ENCODE measurements at places on chromosomes 13 and 19. TPM values are rescaled to one million over a fixed set of nuclear protein-coding genes. Genes with fewer than 3 reads are reported as not detected.

The CDX2 gene
- not detected for total RNA-seq

The IQCN gene
- total RNA-seq: 16.6 TPM

The ALOX5AP gene
- 32.1 TPM for total RNA-seq

The SOX21 gene
- total RNA-seq: not detected

The DCT gene
- total RNA-seq: 0.64 TPM

The ZNF837 gene
- total RNA-seq: 1.3 TPM

The POU2F2 gene
- 1.6 TPM for total RNA-seq

The HRC gene
- 1.3 TPM for total RNA-seq

The MIA gene
- total RNA-seq: not detected

The TEX29 gene
- not detected for total RNA-seq

- DNase-seq: no peak
Measured at GRCh38 chr13:51937320-51938290, 73.6 kb downstream of the ATP7B start.

DNA sequence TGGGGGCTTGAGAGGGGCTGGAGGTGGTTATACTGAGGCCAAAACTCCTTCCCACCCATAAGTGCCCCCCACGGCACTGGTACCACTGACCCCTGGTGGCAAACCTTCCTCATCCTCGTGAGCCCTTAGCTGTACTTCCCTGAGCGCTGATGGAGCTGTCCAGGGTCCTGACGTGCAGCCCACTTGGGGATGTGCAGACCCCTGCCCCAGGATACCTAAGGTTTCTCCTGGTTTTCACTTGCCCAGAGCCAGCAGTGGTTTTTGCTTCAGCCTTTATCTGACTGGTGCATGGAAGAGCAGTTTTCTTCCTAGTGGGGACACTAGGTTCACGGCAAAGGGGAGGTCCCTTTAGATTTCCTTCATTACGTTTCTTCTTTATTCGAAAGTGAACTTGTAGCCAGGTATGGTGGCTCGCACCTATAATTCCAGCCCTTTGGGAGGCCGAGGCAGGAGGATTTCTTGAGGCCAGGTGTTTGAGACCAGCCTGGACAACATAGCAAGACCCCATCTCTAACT, 28.7 kb upstream of the KCTD15 start:
- DNase-seq: no peak

GRCh38 chr13:94079876-94080275, 399.6 kb downstream of the DCT start:
- DNase-seq: no peak

GRCh38 chr19:42343344-42344110, 18.1 kb downstream of the MEGF8 start:
- DNase-seq: no peak

DNA sequence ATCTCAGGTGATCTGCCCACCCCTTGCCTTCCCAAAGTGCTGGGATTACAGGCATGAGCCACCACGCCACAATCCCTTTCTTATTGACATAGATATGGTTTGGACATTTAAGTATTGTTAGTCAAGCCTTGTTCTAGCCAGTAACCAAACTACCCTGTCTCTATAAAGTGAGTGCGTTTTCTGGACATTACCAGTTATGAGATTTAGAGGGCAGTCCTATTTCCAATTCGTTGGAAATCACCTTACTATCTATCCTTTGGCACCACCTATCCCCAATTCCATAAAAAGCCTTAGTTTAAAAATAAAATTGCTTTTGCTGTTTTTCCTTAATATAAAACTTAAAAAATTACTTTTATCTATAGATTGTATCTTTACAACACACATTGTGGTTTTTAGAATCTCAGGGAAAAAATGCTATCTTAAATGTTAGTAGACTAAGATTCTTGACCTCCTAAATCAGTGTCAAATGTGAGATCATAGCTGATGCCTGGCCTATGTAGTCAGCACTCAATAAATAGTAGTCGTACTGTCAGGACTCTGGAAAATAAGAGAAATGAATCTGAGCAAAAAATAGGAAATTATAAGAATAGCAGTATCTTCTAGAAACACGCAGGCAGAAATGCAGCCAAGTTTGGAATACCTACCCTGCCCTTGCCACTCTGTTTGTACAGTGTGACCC, 57.0 kb downstream of the NUFIP1 start:
- DNase-seq: no peak

DNA sequence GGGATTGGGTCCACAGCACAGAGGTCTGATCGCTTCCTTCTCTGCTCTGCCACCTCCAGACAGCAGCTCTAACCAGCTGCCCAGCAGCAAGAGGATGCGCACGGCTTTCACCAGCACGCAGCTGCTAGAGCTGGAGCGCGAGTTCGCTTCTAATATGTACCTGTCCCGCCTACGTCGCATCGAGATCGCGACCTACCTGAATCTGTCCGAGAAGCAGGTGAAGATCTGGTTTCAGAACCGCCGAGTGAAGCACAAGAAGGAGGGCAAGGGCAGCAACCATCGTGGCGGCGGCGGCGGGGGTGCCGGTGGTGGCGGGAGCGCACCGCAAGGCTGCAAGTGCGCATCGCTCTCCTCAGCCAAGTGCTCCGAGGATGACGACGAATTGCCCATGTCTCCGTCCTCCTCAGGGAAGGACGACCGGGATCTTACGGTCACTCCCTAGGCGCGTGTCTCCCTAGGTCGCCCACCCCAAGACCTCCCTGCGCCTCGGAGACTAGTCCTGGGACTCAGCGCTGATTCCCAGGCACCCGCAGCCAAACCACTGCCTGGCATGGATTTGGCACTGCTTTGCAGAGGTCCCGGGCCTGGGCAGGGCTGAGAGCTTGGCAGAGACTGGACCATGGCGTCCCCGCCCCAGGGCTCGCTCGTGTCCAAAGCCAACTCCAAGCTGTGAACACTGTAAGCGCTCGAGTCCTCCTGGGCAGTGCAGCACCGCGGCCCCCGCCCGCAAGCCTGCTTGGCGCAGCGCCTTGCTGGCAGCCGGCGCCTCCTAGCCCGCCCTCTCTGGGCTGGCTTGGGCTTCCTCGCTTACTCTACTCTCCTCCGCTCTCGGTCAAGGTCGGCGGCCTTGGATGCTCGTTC, 1.5 kb downstream of the GSX1 start:
- no peak for DNase-seq

- DNase-seq: no peak
Measured at GRCh38 chr13:71860547-71861138, 6.4 kb downstream of the DACH1 start.

- DNase-seq: no peak
Measured at GRCh38 chr19:33063753-33064457, 783 bp downstream of the RHPN2 start.

DNA sequence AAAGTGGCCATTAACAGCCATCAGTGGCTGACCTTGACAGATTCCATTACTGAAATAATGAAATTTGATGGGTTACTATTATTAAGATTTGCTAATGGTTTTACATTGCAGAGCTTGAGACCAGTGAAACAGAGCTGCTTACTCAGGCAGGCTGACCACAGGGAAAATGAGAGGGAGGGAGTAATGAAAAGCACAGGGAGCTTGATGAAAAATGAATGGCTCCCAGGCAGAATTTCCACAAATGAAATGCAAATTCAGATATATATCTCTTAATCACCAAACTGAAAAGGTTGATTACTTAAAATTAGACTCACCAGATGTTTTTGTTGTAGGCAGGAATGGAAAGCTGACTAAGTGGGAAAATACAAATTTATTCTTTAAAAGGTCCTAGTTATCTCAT, 36.1 kb downstream of the HTR2A start:
- no peak for DNase-seq

DNA sequence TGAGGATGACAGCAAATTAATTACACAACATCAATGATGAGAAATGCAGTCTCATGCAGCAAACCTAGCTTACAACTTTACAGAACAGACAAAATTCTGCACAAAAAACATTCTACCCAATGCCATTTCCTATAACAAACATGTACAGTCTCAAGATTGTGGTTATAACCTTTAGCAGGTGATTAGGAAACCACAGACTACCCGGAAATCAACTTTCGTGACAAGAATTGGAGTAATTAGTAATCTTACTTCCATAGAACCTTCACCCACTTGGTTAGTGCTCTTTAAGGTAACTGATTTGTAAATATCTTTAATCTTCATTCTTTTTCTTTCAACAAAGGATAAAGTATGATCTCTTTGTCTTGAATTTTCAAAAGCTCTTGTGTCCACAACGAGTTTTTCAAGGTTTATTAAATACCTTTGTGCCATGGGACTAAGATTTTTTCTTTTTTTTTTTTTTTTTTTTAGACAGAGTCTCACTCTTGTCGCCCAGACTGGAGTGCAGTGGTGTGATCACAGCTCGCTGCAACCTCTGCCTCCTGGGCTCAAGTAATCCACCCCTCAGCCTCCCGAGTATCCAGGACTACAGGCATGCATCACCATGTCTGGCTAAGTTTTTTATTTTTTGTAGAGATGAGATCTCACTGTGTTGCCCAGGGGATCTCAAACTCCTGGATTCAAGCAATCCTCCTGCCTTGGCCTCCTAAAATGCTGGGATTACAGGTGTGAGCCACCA, 78.8 kb downstream of the MAP4K1 start:
- DNase-seq: no peak

DNA sequence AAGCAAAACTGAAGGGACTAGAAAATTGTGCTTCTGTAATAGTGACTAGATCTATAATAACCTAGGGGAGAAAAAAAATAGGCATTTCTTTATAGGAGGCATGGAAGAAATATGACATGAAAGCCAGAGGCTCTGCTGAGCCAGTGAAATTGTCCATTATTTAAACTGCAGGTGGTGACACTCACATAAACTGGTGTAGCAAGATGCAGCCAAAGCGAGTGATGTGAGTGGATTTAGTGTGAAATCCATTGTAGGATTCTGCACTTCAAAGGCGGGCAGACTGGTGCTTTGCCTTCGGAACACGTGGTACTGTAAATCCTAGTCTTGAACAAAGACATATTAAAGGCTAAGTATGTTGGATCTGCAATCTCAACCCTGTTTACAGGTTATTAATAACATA, 361.9 kb downstream of the TBC1D4 start:
- DNase-seq: no peak

DNA sequence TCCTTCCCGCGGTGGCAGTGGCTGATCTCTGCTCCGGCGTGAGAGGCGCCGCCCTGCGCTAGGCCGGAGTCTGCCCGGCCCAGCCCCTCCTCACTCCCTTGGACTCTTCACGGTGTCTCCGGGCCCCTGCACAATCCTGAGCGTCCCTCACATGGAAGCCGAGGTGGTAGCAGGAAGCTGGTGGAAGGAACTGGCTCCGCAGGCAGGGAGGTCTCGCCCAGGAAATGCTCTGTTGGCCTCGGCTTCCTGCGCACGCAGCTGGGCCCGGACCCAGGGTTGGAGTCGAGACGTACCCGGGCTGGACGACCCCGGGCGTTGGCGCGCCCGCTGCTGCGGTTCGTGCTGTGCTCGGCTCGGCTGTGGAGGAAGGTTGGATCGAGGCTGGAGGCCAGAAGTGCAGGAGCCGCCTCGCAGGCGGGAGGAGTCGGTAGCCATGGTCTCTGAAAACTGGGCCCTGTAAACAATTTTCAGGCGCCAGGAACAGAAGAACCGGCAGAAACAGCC, 46.3 kb downstream of the ZNF724 start:
- no peak for DNase-seq

DNA sequence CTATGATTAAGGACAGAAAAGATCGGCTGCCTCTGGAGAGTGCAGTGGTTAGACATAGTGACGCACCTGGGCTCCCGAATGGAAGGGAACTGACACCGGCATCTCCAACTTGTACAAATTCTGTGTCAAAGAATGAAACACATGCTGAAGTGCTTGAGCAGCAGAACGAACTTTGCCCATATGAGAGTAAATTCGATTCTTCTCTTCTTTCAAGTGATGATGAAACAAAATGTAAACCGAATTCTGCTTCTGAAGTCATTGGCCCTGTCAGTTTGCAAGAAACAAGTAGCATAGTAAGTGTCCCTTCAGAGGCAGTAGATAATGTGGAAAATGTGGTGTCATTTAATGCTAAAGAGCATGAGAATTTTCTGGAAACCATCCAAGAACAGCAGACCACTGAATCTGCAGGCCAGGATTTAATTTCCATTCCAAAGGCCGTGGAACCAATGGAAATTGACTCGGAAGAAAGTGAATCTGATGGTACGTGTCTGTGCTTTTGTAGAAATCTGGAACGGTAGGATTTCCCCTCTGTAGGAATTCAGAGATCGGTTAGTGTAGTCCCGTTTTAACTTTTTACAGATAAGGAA, 16.9 kb downstream of the ERCC5 start:
- no peak for DNase-seq

DNA sequence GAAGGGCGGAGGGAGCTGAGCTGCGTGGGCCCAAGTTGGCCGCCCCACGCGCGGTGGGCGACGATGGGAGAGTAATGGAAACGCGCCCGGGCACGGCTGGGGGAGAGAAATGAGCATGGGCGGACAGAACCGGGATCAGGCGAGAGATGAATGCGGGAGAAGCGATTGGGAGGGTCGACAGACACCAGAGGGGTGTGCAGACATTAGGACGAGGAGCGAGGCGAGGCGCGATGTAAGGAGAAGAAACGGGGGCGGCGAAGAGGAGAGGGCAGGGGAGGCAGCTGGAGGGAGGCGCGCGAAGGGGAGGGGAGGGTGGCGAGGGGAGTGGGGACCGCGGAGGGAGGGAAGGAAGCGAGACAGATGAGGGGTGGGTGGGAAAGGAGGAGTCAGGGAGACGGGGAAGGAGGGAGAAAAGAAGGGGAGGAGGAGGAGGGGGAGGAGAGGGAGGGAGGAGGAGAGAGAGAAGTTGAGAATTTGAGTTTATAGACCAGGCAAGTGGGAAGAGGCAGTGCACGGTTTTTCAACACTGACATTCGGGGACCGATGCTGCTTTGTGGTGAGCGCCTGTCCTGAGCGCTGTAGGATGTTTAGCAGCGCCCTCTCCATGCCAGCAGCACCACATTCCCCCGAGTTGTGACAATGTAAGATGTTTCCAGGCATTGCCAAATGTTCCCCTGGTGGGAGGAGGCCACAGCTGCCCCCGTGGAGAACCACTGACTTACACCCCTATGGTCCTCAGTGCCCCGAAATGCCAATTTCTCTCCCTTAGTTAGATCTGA, at the start of gene SHISA7:
SHISA7 (minus strand) TSS at position 256 of the 779 bp plus-strand sequence. CDS start 437 bp downstream, outside the sequence.
- no peak for DNase-seq

GRCh38 chr19:6568816-6569215, 22.1 kb downstream of the CD70 start:
- no peak for DNase-seq

DNA sequence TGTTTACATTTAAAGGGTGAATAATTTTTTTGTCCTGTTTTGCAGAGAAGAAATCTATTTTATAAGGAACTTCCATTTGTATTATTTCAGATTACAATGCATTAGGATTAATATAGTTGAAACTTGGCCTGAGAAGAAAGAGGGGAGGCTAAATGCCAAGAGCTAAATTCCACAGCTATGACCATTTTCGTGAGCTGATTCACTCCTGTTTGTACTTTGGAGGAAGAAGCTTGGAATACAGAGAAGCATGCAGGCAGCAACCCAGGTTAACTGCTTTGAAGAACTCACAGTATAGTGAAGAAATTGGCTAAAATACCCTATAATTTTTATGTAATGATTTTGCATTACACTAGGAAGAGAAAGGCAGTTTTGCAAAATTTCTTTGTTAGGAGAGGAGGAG, 309.4 kb upstream of the KLF12 start:
- DNase-seq: no peak

Measured in breast epithelium (tissue), 4 donors.